ENCODE measurements at places on chromosomes 16 and 17.

DNA sequence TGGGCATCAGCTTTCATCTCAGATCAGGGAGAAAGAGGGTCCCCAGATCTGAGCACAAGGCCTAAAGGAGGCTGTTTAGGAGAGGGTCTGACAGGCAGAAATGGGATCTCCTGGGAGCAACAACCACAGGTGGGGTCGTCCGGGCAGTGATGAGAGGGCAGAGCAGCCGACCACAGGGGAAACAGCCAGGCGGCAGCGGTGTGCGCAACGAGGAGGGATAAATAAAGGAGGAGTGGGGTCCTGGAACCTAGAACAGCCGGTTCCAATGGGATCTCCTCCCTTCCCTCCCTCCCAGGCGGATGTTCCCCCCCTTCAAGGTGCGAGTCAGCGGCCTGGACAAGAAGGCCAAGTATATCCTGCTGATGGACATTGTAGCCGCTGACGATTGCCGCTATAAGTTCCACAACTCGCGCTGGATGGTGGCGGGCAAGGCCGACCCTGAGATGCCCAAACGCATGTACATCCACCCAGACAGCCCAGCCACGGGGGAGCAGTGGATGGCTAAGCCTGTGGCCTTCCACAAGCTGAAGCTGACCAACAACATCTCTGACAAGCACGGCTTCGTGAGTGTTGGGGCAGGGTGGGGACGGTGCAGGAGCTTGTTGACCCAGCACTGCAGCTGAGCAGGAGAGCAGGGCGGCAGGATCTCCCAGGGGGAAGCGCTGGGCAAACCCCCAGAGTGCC lies 1.9 kb downstream of the TBX2 start:
- no peak for DNase-seq

DNA sequence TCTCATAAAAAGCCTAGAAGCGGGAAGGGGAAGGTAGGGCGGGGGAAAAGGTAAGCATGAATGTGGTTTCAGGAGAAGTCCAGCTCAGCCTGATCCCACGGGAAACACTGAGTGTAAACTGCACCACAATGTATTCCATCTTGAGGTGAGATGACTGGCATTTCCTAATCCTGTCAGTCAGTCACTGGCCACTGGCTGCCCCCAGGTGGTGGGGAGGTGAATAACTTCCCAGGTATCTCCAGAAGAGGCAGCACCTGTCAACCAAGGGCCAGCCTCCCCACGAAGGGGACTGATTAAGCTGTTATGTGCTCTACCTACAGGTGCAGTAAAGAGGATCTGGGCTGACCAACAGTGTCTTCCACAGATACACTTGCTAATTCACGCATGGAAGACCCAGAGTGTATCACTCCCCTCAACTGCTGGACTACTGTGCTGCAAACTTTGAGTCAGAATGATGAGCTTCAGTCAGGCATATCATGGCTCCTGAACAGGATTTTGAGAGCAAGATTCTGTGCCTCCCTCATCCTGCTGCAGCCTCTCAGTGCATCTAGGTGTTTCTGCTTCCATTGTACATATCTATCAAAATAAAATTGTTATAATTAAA lies 108.5 kb upstream of the CCL2 start:
- DNase-seq = peak; percentile 63

DNA sequence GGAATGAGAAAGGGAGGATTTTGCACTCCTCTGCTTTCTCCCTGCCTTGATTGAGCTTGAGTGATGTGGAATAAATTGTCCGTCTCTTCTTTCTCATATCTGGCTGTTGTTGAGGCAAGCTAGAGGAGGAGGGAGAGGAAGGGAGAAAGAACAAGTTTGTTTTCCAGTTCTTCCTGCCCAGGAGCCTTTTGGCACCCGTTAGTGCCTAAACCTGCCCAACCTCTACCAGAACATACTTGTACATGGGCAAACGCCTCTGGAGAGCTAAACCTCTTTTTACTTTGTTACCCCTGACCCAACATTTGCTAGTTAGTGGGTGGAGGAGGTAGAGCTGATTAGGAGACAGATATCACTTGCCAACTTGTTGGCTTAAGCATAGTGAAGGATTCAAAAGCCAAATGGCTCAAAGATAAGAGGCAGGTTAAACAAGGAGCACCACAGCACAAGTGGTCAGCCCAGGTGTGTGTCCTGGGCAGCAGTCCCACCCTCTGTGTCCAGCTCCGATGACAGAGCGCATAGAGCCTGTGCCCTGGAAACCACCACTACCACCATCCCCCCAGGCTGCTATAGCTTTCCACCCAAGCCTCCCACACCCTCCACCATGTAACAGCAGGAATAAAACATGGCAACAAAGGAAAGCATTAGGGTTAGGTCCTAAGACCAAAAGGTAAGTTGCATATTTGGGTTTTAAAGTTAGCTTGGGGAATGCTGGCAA lies 6.5 kb downstream of the ODF4 start:
- no peak for DNase-seq

DNA sequence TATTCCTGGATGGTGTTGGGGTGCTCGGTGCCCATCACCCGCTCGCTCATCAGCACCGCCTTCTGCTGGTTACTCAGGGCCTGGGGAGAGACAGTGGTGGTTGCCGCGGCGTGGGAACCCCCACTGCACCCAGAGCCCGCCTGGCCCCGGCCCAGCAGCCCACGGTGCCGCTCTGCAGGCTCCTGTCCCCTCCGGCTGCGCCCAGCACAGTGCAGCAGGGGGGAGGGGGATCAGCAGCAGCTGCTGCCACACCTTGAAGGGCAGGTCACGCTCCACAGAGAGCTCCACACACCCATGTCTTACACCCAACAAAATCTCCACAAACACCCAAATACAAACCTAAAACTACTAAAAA lies 18.8 kb downstream of the CLUH start:
- no peak for DNase-seq

GRCh38 chr16:61791464-61791863 lies 244.8 kb downstream of the CDH8 start:
- DNase-seq = no peak

DNA sequence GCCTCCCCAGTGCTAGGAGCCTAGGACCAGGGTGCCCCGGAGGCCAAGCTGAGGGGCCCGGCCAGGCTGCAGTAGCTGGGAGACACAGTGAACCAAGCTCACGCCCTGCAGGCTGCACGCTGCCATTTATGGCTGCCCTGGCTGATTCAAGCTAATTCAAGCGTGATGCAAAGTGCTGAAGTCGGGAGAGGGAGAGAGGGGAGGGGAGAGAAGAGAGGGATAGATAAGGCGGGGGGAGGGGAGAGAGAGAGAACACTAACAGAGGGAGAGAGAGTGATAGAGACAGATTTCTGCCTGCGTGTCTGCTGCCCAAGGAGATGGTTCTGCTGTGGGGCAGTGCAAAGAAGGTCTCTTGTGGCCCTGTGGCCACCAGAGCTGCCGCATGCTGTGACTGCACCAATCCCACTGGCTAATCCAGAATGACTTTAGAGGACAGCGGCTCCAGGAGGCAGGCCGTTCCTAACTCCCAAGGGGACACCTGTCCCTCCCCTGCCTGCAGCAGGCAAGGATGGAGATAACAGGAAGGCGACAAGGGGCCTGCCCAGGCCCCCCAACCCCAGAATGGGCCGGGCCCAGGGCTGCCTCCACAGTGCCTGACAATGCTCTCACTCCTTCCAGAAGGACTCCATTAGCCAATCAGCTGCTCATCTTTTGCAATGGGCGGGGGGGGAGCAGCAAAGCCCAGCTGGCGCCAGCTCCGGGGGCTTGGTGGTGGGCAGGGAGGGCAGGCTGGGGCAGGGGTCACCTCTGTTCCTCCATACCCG lies 12.9 kb downstream of the MXRA7 start:
- no peak for DNase-seq

- no peak for DNase-seq
Measured at GRCh38 chr16:49281480-49281842, at the start of gene CBLN1. TSS of gene CBLN1 (minus strand) at chr16:49281838. CDS start at chr16:49281465, 373 bp downstream.

DNA sequence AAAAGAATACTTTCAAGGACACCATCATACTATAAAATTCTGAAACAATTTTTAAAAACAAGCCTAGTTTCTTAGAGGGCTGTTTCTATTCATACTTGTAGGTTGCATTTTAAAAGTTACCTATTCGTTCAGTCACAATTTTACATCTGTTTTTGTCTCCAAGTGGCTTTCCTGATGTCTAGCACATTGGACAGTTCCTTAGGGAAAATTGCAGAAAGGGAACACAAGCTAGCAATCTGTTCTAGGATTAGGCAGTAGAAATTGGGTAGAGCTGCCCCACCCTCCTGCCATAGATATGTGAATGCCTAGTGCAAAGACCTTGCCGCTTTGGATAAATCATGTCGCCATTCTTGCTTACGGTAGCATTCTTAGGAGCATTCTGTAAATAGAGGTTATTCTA lies 358.9 kb downstream of the RBFOX1 start:
- no peak for DNase-seq

GRCh38 chr17:43530288-43531081 lies 15.7 kb downstream of the ETV4 start:
- peak; percentile 79 for DNase-seq

- no peak for DNase-seq
Measured at GRCh38 chr17:79242873-79243602, 168.4 kb downstream of the ENGASE start.

DNA sequence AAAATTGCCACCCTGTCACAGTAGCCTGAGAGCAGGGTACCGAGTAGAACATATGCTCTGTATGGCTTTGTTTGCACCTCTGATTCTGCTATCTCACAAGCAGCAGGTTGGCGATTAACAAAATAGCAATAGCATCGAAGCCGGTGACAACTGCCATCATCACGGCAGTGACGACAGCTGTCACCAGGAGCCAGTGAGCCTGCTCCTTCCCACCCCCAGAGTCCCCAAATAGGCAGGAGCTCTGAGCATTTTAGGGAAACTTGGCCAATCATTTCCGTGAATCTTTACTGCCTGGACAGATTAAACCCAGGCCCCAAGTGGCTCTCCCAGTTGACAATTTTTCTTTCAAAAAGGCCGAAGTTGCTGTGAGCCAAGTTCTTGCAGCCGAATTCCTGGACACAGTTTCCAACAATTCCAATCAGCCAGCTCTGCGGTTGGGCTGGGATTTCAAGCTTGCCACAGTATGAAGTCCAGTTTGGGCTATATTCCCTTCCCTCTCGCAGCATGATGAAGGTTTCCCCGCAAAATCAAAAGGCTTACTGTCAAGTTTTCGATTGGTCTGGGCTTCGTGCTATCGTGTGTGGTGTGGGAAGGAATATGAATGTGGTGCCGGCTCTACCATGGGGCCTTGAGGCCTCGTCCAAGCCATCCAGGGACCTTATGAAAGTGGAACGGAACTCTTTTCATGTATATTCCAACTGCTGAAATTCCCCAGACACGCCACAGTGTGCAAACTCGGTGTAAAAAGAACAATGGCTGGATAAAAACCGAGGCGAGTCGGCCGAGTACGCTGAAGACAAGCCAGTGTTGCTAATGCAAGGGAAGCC lies 186.6 kb downstream of the C16orf78 start:
- DNase-seq = no peak

- DNase-seq = peak; percentile 87
Measured at GRCh38 chr16:49701789-49702494, 154.0 kb downstream of the ZNF423 start.

- no peak for DNase-seq
Measured at GRCh38 chr17:50890675-50891516, 24.7 kb upstream of the TOB1 start.

DNA sequence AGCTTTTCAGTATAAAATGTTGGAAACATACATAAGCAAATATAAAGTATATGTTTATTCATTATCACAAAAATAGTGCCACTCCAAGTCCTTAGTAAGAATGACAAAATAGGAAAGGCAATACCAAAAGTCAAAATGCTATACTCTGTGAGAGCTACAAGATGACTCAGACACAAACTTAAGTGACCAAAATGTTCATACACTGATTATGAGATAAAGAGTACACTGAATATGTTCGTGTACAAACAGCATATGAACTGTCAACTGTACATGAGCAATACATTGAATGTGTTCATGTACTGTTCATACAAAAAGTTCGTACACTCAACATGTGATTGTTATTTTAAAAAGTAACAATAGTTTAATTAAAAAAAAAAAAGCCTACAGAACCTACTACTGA lies 103.3 kb downstream of the CA4 start:
- no peak for DNase-seq

DNA sequence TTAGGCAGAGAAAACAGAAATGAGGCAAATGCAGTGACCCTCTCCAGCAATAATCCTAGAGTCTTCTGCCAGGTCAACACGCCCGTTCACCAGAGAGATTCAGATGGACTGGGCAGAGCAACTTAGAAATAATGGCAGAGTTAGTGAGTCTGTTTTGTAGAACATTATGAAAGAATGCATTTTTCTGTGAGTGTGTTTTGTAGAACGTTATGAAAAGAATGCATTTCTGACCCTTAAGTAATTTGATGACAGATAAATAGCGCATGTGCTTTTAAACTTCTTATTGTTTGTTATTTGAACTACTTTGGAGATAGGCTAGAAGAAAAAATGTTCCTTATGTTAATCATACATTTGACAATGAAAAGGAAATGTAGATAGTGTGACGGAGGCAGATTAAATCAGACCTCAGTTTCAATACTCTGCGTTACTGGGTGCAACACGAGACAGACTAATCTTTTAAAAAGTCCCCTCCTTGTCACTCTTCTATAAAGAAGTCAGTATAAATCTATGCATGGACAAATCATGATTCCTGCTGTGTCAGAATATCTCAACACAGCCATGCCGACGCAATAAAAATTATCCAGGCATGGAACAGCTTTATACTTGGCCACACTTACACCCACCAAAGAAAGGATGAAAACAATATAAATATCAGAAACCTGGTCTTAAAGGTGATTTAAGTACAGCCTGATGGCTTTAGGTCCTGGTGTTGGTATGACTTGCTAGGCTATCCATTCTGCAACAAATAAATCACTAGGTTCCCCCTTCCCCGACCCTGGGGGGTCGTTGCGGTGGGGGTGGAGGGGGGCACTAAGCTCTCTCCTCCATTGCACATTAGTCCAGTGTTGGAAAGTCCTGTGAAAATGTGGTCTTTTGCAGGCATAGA lies 47.8 kb downstream of the MARCHF10 start:
- no peak for DNase-seq

GRCh38 chr17:76716839-76717215 lies 6.1 kb upstream of the MXRA7 start:
- DNase-seq = no peak
